ENCODE measurements at places on chromosomes 2 and 18.

- no peaks in the 10 kb centered on the region for H3K27me3 ChIP-seq
- no peak overlapping the region for H3K27ac ChIP-seq
- peaks cover 21% of the 10 kb centered on the region for H3K4me1 ChIP-seq
- H3K36me3 ChIP-seq, result no peaks in the 10 kb centered on the region
- DNase-seq, result no peak
These were observed 106.5 kb upstream of the MAP3K20 start for GRCh38 chr2:172969166-172969565.

GRCh38 chr2:236057375-236057774 is 110.8 kb downstream of the GBX2 start:
- H3K4me3 ChIP-seq, result no peak overlapping the region
- no peak overlapping the region for H3K27ac ChIP-seq

- no peak overlapping the region for H3K27ac ChIP-seq
- no peaks in the 10 kb centered on the region for H3K27me3 ChIP-seq
- DNase-seq, result no peak
- no peak overlapping the region for H3K4me3 ChIP-seq
These were observed 19.5 kb downstream of the SLC25A12 start for GRCh38 chr2:171874517-171874916.

DNA sequence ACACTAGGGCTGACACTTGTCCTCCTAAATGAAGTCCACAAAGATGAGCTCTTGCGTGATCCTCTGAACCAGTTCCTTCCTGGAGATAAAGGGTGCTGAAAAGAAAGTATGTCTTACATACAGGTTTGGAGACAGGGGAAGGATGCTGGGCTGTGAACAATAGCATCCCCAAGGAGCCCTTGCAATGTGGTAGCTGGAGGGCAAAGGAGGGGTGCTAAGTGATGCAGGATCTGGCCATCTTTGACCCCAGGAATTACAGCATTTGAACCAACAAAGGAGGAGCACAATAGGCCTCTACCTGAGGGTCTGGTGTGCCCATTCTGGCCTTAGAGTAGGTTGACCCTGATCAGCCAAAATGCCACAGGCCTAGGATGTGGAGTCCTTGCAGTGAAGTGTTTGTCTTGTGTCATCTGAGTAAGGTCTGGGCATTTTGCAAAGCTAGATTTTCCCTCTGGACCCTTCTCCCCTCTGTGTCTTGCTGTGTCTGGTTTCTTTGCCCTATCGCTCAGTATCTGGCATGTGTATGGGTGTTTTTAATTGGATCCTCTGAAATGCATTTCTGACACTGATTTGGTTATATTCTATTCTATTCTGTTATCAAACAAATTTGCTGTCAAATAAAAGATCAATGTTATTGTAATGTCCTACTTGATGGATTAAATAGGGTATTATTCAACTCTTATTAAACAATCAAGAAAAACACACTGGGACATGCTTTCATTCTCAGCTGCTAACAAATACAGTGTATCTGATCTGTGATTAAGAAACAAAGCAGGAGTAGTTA is 364.8 kb upstream of the MEIS1 start:
- H3K4me1 ChIP-seq, result no peaks in the 10 kb centered on the region
- H3K36me3 ChIP-seq, result no peaks in the 10 kb centered on the region
- H3K4me3 ChIP-seq, result no peak overlapping the region
- no peaks in the 10 kb centered on the region for H3K27me3 ChIP-seq

- H3K4me3 ChIP-seq, result no peak overlapping the region
- H3K27me3 ChIP-seq, result no peaks in the 10 kb centered on the region
These were observed 117.0 kb upstream of the EPHA4 start for GRCh38 chr2:221689140-221689539.
